IPS DF 19.7 (cell line): ENCODE measurements at places on chromosomes 13 and 19.

- DNase-seq = no peak
Measured at GRCh38 chr19:623974-624373, 9.4 kb downstream of the POLRMT start.

DNA sequence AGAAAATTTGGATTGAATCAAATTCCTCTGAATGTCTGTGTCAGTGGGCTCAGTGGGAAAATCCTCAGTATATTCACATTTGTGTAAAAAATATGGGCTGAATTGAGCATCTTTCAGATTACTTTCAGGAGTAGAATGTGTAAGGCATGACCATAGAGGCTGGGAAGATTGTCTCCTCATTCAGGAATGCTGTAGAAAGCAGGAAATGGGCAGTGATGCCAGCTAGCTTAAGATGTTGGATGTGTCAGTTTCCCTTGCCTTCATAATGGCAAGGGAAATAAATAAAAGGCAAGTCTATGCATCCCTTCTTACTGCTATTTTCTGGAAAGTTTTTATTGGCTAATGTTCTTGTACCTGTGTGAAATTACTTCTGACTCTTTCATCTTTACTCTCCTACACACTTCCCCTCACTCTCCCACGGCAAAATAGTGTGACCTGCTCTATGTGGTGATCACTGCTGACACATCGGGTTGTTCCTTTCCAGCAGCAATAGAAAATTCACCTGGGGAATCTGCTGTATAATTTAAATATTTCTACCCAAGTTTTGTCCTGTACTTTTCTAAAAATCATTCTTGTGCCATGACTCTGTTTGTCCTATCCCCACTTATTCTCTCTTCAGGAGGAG is 103.2 kb downstream of the LMO7 start:
- DNase-seq = no peak

- no peak for DNase-seq
Measured at GRCh38 chr19:17803264-17803896, 8.4 kb downstream of the B3GNT3 start.

GRCh38 chr19:14954071-14954655 is 12.9 kb downstream of the OR7C2 start:
- peak; percentile 28 for DNase-seq

- no peak for DNase-seq
Measured at GRCh38 chr19:7540761-7541474, 5.4 kb downstream of the PNPLA6 start.

- DNase-seq = no peak
Measured at GRCh38 chr19:3167533-3168272, 10.9 kb upstream of the S1PR4 start.

GRCh38 chr13:60148918-60149317 is 14.8 kb downstream of the DIAPH3 start:
- DNase-seq = no peak

DNA sequence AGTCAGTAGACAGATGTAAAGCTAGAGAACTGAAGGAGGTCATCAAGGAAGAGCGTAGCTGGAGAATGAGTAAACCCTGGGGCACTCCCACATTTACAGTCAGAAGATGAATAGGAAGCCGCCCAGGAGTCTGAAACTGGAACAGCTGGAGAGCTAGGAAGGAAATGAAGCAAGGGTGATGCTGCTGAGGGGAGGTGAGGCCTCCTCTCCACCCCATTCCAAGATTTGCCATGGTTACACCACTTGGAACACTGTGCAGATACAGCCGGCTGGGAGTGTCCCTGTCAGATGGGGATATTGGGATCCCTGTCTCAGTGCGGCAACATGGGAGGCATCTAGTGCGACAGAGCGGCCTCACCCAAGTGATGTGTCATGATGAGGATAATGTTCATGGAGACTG is 51.8 kb upstream of the GPI start:
- DNase-seq = no peak

GRCh38 chr13:28716511-28716910 is 2.3 kb downstream of the SLC46A3 start:
- DNase-seq = no peak

GRCh38 chr19:16788479-16788878 is 40.7 kb upstream of the SIN3B start:
- no peak for DNase-seq

- no peak for DNase-seq
Measured at GRCh38 chr19:5030822-5031221, 61.9 kb downstream of the KDM4B start.

GRCh38 chr13:18951412-18951811 is 230.2 kb downstream of the TUBA3C start:
- DNase-seq = no peak

GRCh38 chr13:23588666-23589065 is 18.5 kb downstream of the TNFRSF19 start:
- no peak for DNase-seq

DNA sequence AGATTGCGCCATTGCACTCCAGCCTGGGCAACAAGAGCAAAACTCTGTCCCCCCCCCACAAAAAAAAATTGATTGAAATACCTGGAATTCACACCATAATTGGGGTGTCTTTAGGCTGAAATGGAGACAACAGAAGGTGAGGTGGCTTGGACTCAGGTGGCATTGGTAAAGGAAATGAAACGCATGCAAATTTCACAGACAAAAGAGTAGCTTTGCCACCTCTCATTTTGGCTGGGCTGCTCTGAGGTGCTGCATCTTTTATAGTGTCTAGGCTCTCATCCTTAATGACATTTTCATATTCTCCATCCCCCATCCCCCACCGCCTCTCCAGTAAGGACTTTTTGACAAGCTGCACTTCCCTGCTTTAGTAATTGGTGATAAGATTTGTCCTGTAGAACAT is 6.9 kb downstream of the UBE2L5 start:
- no peak for DNase-seq

DNA sequence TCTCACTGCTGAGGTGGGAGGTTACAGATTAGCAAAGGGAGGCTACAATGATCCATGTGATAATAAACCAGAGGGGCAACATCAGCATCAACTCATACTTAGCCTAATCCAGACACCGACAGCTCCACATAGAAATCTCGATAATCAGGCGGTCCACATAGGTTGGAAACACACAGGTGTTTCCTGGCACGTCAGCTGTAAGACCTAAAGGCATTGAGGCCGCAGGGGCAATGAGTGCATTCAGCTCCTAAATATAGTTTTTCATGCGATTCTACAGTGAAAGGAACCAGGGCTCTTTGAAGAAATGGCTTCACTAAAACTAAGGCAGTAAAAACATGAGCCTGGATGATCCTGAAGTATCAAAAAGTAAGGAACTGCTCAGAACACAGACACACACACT is 19.3 kb downstream of the PLPP2 start:
- DNase-seq = no peak

DNA sequence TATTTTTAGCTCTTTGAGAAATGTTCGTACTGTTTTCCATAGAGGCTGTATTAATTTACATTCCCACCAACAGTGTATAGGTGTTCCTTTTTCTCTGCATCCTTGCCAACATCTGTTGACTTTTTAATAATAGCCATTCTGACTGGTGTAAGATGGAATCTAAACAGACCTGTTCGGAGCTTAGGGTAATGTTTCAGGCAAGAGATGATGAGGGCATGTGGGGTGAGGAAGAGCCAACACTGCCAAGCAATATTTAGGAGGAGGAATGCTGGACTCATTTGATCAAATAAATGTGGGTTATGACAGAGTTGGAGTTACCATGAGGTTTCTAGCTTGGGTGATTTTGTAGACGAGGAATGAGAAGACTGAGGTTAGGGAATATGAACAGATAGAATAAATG is 382.9 kb downstream of the KLF12 start:
- DNase-seq = no peak

DNA sequence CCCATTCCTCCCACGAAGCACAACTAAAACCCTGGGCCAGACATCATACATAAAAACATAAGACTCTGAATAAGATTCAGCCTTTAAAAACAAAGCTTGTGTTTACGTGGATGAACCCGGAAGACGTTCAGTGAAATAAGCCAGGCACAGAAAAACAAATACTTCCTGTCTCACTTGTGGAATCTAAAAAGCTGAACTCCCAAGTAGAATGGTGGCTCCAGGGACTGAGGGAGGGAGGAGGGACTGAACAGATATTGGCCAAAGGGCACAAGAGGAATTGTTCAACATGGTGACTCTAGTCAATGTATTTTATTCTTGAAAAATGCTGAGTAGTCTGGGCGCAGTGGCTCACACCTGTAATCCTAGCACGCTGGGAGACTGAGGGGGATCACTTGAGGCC is 35.7 kb upstream of the TPM4 start:
- DNase-seq = no peak
